ENCODE measurements at places on chromosomes 5 and 9.

DNA sequence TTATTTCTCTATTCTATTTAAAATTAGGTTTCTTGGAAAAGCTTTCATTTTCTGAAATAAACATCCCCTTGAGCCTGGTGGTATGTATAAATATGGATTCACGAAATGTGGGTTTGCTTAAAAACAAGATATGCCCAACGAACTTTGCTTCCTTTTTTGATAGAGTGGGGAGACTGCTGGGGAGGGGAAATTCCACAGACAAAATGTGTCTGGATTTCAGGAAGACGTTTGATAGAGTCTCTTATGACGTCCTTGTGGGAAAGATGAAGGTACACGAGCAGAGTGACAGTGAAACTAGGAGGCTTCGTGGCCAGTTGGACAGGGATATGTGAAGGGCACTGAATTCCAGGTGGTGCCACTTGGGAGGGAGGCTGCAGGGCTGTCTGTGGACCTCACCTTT is 84.5 kb upstream of the RPS23 start:
- DNase-seq = no peak

DNA sequence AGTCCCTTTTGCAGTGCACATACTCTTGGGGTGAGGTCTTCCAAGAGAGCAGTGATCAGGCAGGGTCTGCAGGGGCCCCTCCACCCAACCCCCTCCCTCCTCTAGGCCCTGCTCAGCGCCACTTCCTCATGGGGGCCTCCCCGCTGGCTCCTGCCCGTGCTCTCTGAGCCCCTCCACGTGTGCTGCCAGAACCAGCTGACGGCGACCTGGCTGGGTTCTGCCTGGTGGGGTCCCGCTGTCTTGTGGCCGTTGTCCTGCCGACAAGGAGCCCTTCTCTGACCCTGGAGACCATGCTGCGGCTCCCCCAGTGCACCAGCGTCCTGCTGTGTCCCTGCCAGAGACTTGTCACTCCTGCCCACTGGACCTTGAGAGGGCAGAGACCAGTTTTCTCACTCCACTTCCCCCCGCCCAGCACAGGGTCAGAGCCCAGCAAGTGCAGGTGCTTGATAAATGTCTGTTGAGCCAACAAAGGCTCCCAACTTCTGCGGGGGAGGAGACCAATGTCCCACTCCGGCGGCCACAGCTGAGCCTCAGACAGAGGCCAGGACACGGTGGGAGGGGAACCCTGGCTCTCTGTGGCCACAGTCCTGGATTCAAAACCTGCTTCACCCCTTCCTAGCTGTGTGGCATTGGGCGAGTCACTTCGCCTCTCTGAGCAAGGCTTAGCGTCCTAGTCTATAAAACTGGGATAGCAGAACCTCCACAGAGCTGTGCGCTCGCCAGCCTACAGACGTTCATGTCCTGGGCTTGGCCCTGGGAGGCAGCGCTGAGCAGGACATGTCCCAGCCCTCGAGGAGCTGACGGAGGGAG is 24.8 kb downstream of the SARDH start:
- DNase-seq = no peak

DNA sequence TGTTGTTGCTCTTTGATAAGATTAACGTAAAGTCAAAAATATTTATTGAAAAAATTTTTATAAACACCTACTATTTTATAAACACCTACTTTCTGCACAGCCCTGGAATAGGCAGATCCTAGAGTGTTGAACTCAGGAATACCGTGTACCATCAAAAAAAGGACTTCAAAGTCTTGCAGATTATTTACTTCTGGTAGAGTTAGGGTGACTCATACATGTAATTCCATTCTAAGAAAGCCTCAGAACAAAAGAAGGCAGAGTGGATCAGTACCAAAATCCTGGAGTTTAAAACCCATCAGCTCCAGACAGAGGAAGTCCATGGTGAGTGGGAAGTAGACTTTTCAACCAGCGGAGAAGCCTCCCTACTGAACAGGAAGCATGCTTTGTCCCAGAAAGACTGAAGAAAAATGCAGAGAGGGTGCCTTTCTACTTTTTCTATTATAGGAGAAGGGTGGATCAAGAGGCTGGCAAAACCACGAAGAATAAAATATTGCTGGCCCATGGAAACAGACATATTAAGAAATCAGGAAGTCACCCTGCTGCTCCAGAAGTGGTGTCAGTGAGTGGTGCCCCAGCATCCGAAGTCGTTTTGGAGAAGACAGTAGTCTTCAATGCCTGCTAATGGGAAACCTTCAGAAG is 45.1 kb upstream of the DAB2 start:
- no peak for DNase-seq

DNA sequence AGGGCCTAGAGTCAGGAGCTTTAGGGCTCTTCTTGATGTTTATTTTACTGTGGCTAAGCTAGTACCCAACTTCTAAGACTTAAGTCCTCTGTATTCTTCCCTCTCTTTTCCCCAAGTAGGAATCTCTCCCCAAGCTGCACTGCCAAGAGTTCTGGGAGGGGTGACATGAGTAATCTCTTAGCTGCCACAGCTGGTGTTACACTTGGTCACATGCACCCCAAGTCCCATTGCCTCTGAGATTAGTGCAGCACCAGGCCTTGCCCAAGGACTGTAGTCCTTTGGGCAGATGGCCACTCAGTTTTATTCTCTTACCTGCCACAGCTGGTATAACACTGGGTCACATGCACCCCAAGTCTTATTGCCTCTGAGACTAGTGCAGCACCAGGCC is 114.7 kb upstream of the RIOK2 start:
- DNase-seq = no peak

- DNase-seq = no peak
Observed at GRCh38 chr9:33291031-33291397, 698 bp downstream of the NFX1 start.

DNA sequence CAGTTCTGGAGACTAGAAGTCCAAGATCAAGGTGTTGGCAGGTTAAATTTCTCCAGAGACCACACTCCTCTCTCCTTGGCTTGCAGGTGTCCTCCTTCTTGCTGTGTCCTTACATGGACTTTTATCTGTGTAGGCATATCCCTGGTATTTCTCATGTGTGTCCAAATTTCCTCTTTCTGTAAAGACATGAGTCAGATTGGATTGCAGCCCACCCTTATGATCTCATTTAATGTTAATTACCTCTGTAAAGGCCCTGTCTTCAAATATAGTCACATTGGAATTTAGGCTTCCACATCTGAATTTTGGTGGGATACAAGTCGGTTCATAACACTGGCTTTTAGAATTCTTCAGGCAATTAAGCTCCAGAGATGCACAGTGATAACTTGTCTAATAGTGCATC is 322.2 kb upstream of the GRIA1 start:
- no peak for DNase-seq

- DNase-seq = no peak
Observed at GRCh38 chr9:91867740-91868139, 82.3 kb downstream of the ROR2 start.

DNA sequence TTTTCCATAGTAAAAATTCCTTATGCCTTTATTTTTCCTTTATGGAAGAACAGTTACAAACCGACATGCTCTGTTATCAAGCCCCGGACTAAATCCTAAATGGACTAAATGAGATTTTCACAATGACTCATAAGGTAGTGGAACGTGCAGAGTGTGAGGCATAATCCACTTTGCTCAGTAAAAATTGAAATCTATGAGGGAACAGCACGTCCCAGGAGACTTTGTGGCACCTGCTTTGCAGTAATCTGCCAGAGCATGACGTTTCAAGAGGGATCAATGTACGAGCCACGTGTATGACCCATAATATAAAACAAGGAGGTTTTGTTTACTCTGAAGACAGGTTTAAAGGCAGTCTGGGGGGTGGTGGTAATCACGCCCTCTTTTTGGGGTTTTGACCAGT is 83.8 kb upstream of the GNA14 start:
- no peak for DNase-seq

DNA sequence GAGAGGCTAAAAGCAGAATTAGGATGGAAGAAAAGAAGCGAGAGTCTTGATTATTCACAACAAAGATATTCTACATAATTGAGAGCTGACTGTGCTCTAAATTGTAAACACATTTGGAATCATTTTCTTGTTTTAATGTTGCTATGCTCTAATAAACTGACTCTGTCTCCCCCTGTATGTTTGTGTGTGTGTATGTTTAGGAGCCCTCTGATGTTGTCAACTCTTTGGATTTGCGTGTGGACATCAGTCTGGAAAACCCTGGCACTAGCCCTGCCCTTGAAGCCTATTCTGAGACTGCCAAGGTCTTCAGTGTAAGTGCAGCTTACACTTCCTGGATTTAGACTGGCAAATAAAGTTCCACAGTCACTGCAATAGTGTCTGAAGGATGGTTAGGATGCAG is 37.8 kb downstream of the MOCS2 start:
- DNase-seq = no peak

DNA sequence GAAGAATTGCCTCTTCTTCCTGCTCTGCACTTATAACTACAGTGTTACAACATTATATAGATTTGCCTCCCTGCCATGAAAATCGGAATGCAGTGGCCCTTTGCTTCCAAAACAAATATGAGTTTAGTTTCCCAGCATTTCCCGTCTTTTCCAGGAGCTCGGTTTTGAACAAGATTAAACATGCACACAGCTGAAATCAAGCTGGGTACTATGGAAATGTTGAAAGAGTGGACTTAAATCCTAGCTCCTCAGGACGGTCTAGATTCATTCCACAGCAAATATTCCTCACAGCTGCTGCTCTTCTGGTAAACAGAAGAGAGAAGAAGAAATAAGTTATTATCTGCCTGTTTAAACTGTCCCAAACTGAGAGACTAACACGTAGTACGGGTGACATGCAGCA is 161.4 kb downstream of the PIK3R1 start:
- no peak for DNase-seq

GRCh38 chr5:34026089-34026761 is 16.8 kb downstream of the C1QTNF3 start:
- no peak for DNase-seq

DNA sequence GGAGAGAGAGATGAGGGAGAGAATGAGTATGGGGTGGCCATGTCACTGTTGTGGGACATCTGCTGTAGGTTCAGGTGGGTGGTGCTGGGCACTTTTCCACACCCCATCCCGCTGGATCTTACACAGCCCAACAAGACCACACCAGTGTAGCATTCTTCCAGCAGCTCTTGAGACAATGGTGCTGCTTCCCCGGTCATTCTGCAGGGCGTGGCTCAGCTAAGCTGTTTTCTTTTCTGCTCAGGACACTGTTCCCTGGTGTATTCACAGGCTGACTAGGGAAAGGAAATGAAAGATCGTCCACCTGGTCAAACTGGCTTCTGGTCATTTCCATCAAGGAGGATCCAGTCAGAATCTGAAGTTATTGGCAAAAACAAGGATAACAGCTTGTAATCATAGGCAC is 75.6 kb downstream of the S1PR3 start:
- DNase-seq = no peak

DNA sequence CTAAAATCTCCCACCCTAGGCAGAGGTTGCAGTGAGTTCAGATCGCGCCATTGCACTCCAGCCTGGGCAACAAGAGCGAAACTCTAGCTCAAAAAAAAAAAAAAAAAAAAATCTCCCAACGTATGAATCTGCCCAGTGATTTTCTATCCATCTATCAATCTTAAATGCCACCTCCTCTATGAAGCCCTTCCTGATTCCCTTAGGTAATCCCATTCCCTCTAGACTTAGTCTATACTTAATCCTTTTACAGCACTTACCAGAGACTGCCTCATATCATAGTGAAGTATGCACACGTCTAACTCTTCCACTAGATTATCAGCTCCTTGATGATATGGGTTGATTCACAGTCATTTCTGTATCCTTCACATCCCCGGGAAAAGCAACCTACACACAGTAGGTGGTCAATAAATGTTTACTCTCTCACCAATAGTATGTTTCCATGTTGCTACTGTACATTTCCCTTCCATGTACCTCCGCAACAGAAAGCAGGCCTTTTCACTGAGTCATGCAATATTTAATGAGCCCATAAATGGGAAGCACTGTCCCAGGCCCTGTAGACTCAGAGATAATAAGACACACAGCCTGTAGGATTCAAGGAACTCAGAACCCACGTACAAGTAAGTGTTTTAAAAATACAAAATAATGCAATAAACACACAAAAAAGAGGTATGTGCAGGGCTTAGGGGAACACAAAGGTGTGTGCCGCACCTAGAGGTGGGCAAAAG is 1.2 kb downstream of the DROSHA start:
- DNase-seq = no peak

- no peak for DNase-seq
Observed at GRCh38 chr5:151451626-151452520, 4.5 kb downstream of the SLC36A1 start.

GRCh38 chr5:105878402-105878801 is 1792.3 kb downstream of the EFNA5 start:
- DNase-seq = no peak

DNA sequence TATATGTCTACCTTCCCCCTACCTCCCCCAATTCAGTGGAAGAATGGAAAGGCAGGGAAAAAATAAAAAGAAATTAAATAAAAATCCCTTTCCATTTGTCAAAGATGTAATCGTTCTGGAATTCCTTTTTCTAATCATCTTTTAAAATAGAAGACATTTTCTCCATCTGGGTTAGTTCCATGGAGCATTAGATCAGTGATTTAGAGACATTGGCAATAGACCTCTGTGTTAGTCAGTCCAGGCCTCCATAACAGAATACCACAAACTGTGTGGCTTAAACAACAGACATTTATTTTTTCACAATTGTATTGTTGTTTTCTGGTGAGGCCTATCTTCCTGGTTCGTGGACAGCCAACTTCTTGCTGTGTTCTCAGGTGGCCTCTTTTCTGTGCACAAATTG is 516.6 kb upstream of the DAB2 start:
- DNase-seq = no peak

DNA sequence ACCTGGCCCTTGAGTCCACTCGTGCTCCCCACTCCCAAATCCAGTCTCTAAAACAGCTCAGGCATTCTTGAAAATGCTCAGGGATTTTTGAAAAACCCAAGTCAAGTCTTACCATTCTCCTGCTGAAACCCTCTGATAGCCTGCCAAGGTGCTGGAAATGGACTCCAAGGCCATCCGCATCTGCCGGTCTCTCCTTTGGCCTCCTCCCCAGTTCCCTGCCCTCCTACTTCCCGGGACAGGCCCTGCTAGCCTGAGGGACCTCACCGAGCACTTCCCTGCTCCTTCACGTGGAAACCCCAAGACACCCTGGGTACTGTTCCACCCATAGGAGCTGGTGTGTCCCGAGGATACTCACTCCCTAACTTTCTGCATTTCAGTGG is 49.8 kb upstream of the GADD45G start:
- DNase-seq = no peak

GRCh38 chr9:97220894-97221477 is 86.5 kb upstream of the CCDC180 start:
- DNase-seq = no peak

DNA sequence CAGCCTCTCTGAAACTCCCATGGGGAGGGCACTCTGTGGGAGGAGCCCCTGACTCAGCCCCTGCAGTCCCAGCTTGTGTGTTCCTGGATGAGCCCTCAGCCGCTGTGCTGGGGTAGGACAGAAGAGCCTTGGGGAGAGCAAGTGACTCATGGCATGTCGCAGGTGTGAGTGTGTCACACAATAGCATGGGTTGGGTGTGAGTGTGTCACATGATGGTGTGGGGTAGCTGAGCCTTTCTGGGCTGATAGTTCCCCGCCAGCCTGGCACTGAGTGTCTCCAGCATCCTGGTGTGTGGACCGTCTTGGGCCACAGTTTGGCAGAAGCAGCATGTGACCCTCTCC is 83.4 kb downstream of the PHF2 start:
- DNase-seq = no peak
